Activated CD8-positive, alpha-beta memory T cell treated with anti-CD3 and anti-CD28 coated beads, Interleukin-2, amount 10 ng/mL, durations not matched to agents 7 days and 5 days (primary cell): ENCODE measurements at places on chromosomes 13 and 19. TPM values are rescaled to one million over a fixed set of nuclear protein-coding genes. Genes with fewer than 3 reads are reported as not detected.

DNA sequence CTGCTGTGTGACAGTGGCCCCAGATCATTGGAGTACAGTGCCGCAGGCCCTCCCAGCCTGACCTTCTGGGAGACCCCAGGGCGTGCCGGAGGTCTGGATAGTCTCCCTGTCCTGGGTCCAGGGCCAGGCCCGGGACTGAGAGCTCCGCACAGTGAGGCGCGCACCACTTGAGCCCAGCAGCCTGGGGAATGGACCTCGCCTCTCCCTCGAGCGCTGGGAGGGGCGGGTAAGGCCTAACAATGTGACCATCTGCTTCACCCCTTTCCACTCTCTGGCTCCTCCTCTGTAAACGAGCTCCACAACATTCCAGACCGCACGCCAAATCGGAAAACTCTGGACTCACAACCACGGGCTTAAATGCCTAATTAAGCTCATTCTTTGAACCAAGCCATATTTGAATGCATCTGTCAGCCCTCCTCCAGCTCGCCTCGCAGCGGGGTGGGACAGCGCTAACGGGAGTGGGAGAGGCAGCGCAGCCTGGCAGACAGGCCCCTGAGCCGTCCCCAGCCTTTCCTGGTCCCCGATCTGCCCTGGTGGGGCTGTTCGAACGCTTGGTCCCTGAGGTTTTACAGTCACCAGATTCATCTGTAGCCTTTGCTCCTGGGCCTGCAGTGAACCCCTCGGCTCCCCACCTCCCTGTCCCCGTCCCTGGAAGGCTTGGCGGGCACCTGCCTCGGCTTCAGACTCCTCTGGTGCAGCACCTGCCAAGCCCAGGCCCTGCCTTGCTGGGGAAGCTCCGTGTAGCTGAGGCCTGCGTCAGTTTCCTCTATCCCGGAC is 120.7 kb upstream of the VSTM2B start:
- DNase-seq: no peak

DNA sequence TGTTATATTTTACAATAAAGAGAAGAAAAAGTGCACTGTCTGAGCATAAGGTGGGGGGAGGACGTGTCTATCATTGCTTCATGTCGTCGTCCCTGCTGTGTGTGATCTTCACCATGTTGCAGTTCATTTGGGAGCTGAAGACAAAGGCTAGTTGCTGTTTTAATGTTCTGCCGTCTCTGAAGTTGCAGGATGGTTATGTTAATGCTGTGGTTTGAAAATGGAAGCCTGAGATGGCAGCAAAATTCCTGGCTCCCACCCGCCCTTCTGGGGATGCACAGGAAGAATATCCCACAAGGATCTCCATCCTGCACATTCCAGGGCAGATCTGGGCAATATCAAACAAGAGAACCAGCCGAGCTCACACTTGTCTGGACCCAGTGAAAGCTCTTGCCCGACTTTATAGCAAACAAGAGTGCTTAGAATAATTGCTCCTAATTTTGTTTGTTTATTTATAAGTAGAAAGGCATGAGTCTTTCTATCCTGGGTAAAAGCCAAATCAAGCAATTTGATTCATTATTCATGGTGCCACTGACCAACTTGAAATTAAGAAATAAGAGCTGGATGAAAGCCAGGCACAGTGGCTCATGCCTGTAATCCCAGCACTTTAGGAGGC is 110.3 kb upstream of the ABCC4 start:
- no peak for DNase-seq

- no peak for DNase-seq
Observed at GRCh38 chr19:4370418-4371041, 27.2 kb downstream of the MPND start.

- DNase-seq: no peak
Observed at GRCh38 chr13:32265726-32266125, 49.4 kb downstream of the ZAR1L start.

GRCh38 chr19:1259206-1259875 is 9.8 kb upstream of the CIRBP start:
- DNase-seq: peak; percentile 90

Gene GNG8
- not detected for total RNA-seq
